ENCODE measurements at places on chromosomes 7 and 10. TPM values are rescaled to one million over a fixed set of nuclear protein-coding genes. Genes with fewer than 3 reads are reported as not detected.

Gene PTN
- not detected for polyA plus RNA-seq

Gene PTF1A
- not detected for polyA plus RNA-seq

Gene AMZ1
- 0.13 TPM for polyA plus RNA-seq

Gene CALHM2
- 2.0 TPM for polyA plus RNA-seq

Gene SLC35B4
- 14.7 TPM for polyA plus RNA-seq

Gene CYP3A7
- polyA plus RNA-seq: 0.08 TPM

Gene ICA1
- polyA plus RNA-seq: 0.46 TPM

Gene FFAR4
- polyA plus RNA-seq: not detected

Gene METTL2B
- 14.7 TPM for polyA plus RNA-seq

Gene SFTPA1
- polyA plus RNA-seq: not detected

Gene FMC1
- 27.7 TPM for polyA plus RNA-seq

Gene IFIT1
- 16.5 TPM for polyA plus RNA-seq

Gene PIP
- polyA plus RNA-seq: not detected

Gene RASSF4
- polyA plus RNA-seq: 1.3 TPM

Gene OPN4
- not detected for polyA plus RNA-seq

Gene LIPA
- polyA plus RNA-seq: 97.8 TPM

Gene CRYGN
- 0.33 TPM for polyA plus RNA-seq

Gene LAMB1
- 0.65 TPM for polyA plus RNA-seq

Gene FXYD4
- polyA plus RNA-seq: not detected

Gene CLDN15
- 0.51 TPM for polyA plus RNA-seq

Gene FAM131B
- polyA plus RNA-seq: not detected

Gene PLCE1
- 0.22 TPM for polyA plus RNA-seq

Gene UPF2
- polyA plus RNA-seq: 10.6 TPM

All from naive thymus-derived CD4-positive, alpha-beta T cell (primary cell).